ENCODE measurements at places on chromosomes 5 and 9.

- H3K4me3 ChIP-seq = no peak overlapping the region
- no peak for DNase-seq
- H3K27ac ChIP-seq = no peak overlapping the region
- no peaks in the 10 kb centered on the region for H3K4me1 ChIP-seq
- H3K36me3 ChIP-seq = no peaks in the 10 kb centered on the region
- H3K27me3 ChIP-seq = no peaks in the 10 kb centered on the region
Observed at GRCh38 chr5:97764700-97765099, 581.7 kb upstream of the RIOK2 start.

- H3K36me3 ChIP-seq = no peaks in the 10 kb centered on the region
- H3K4me1 ChIP-seq = no peaks in the 10 kb centered on the region
- H3K4me3 ChIP-seq = no peak overlapping the region
- DNase-seq = no peak
- no peak overlapping the region for H3K27ac ChIP-seq
Observed at GRCh38 chr5:123044926-123045617, 8.5 kb upstream of the PPIC start.

GRCh38 chr5:31186672-31187267 lies 6.7 kb upstream of the CDH6 start:
- no peaks in the 10 kb centered on the region for H3K4me1 ChIP-seq
- no peak for DNase-seq
- no peaks in the 10 kb centered on the region for H3K36me3 ChIP-seq
- H3K27ac ChIP-seq = no peak overlapping the region

- H3K36me3 ChIP-seq = no peaks in the 10 kb centered on the region
- no peak for DNase-seq
- H3K4me3 ChIP-seq = no peak overlapping the region
- no peaks in the 10 kb centered on the region for H3K4me1 ChIP-seq
Observed at GRCh38 chr9:68749579-68750159, 44.6 kb downstream of the PIP5K1B start.

DNA sequence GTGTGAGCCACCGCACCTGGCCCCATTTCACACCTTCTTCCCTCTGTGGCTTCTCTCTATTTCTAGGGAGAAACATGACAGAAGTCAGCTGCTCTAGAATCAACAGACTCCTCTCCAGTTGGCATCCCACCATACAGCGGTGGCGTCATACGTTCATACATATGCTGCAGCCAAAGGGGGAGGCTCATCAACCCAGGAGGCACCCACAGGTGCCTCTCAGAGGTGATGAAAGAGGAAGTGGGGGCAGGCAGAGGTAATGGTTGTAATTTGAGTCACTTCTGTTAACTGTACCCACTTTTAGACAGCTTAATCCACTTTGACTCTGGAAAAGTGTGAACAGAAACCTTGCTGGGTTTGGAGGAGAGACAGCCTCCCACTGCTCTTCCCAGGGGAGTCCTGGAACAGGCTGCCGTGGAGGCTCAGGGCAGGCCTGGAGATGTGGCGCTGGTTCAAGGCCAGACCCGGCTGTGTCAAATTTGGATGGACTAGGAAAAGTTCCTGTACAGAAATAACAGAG lies 47.3 kb upstream of the SUB1 start:
- peak; percentile 78 for DNase-seq
- no peaks in the 10 kb centered on the region for H3K27me3 ChIP-seq
- H3K36me3 ChIP-seq = no peaks in the 10 kb centered on the region
- peaks cover 25% of the 10 kb centered on the region for H3K4me1 ChIP-seq

DNA sequence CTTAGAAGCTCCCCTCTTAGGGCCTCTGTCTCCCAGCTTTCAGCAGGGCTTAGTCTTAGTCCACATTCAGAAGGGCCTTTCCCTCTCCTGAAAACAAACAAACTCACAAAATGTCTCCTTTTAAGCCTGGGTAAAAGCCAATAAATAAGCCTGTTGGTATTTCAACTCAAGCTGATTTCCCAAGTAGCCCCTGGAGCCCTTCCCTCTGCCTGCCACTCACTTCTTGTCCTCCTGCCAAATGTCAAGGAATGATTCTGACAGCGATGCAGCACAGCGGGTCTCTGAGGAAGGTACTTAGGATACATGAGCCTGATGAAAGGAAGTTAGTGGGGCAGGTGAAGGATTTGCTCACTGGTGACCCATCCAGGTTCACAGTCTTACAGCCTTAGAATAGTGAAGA lies 210.5 kb downstream of the PJA2 start:
- H3K4me1 ChIP-seq = no peaks in the 10 kb centered on the region
- no peak for DNase-seq
- no peak overlapping the region for H3K4me3 ChIP-seq
- H3K27ac ChIP-seq = no peak overlapping the region
- no peaks in the 10 kb centered on the region for H3K27me3 ChIP-seq
- H3K36me3 ChIP-seq = no peaks in the 10 kb centered on the region

GRCh38 chr5:80033513-80033912 lies 1.6 kb upstream of the THBS4 start:
- no peaks in the 10 kb centered on the region for H3K4me1 ChIP-seq
- DNase-seq = no peak
- peaks cover 33% of the 10 kb centered on the region for H3K27me3 ChIP-seq
- H3K36me3 ChIP-seq = no peaks in the 10 kb centered on the region
- H3K4me3 ChIP-seq = no peak overlapping the region

- DNase-seq = no peak
- no peaks in the 10 kb centered on the region for H3K4me1 ChIP-seq
- no peaks in the 10 kb centered on the region for H3K27me3 ChIP-seq
- H3K4me3 ChIP-seq = no peak overlapping the region
Observed at GRCh38 chr5:138502121-138502520, 36.8 kb downstream of the EGR1 start.

DNA sequence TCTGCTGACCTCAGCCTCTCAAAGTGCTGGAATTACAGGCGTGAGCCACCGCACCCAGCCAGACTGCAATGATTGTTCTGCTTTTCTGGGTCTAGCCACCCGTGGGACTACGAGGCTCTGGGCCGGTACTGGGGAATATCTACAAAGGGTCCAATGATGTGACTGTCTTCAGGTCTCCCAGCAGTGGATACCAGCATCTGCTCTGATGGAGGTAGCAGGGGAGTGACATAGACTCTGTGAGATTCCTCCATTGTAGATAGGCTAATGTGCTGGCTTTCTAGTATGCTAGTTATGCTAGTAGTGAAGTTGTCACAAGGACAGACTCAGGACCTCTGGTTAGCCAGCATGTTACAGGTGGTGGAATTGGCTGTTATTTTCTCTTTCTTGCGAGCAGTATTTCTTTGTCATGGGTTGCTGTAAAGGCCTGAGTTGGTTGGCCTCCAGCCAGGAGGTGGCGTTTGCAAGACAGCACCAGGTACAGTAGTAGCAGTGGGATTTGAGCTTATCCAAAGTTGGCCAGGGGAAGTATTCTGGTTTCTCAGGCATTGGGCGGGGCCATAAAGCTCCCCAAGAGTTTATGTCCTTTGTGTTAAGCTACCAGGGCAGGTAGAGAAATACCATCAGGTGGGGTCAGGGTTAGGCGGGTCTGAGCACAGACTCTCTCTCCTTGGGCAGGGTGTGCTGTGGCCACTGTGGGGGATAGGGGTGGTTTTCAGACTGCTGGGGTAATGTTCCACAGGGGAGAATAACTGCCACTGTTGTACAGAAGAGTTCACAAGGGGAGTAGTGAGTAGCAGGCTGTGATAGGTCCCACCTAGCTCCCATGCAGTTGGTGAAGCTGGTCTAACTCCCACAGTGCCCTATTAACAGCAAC lies 105.2 kb downstream of the SGCD start:
- DNase-seq = no peak
- no peaks in the 10 kb centered on the region for H3K27me3 ChIP-seq
- no peaks in the 10 kb centered on the region for H3K36me3 ChIP-seq
- no peaks in the 10 kb centered on the region for H3K4me1 ChIP-seq
- H3K27ac ChIP-seq = no peak overlapping the region
- H3K4me3 ChIP-seq = no peak overlapping the region

- no peak overlapping the region for H3K4me3 ChIP-seq
- no peaks in the 10 kb centered on the region for H3K36me3 ChIP-seq
- no peaks in the 10 kb centered on the region for H3K4me1 ChIP-seq
- no peaks in the 10 kb centered on the region for H3K27me3 ChIP-seq
- H3K27ac ChIP-seq = no peak overlapping the region
Observed at GRCh38 chr5:10932426-10932825, 171.4 kb upstream of the DAP start.

- no peaks in the 10 kb centered on the region for H3K4me1 ChIP-seq
- H3K27ac ChIP-seq = no peak overlapping the region
- H3K36me3 ChIP-seq = peaks cover 32% of the 10 kb centered on the region
- H3K27me3 ChIP-seq = no peaks in the 10 kb centered on the region
- no peak overlapping the region for H3K4me3 ChIP-seq
Observed at GRCh38 chr5:115246361-115246991, 16.2 kb downstream of the PGGT1B start.

DNA sequence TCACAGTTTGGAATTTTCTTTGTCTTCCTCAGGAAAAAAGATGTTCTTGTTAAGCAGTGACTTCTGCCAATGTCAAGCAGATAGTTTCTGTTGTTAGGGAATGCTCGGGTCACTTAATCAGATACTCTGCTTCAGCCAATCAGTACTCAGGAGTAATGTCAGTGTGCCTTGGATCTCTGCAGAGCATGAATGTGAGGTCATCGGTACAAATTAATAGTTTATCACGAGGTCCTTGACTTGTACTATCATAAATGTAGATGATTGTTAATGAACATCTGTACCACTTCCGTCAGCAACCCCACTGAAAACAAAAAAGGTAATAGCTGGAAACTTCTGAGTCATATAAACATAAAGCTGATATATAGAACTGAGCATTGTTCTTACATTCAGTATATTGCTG lies 73.6 kb downstream of the FBXL7 start:
- no peak overlapping the region for H3K27ac ChIP-seq
- H3K27me3 ChIP-seq = no peaks in the 10 kb centered on the region
- no peak for DNase-seq
- no peaks in the 10 kb centered on the region for H3K36me3 ChIP-seq
- no peaks in the 10 kb centered on the region for H3K4me1 ChIP-seq
- no peak overlapping the region for H3K4me3 ChIP-seq

DNA sequence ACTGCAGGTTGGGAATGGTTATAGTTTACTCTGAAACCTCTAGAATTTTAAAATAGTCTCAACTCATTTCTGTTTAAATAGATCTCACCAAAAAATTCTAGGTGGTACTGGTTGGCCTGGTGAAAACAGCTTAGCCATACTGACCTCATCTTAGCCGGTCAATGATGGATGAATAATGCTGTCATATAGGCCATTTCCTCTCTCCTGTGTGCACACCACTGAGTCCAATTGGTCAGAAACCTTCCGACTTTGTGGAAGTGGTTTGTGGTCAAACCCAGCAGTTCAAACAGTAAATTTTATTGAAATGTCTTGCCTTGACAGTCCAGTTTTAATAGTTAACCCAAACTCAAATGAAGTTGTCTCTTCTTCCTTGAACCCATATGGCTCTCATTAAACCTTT lies 98.6 kb downstream of the GIN1 start:
- H3K27me3 ChIP-seq = no peaks in the 10 kb centered on the region
- H3K4me1 ChIP-seq = no peaks in the 10 kb centered on the region
- no peaks in the 10 kb centered on the region for H3K36me3 ChIP-seq
- no peak overlapping the region for H3K4me3 ChIP-seq

DNA sequence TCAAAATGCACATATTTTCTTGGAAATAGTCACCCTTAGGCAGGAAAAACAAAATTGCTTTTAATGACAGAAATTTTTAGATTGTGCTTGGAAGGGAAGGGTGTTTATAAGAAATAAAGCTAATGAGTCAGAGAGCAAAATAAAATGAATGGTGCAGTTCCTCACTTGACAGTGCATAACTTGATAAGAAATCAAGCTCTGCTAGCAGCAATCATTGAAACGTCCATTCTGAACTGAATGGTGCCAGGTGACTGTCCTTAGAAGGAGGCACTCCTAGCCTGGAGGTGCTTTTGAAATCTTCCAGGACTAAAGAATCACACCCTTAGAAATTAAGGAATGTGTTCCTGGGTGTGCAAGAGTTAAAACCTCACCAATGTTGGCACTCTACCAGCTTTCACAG lies 202.5 kb downstream of the EFNA5 start:
- DNase-seq = no peak
- H3K4me1 ChIP-seq = peaks cover 30% of the 10 kb centered on the region
- no peaks in the 10 kb centered on the region for H3K36me3 ChIP-seq
- no peaks in the 10 kb centered on the region for H3K27me3 ChIP-seq
- no peak overlapping the region for H3K27ac ChIP-seq

DNA sequence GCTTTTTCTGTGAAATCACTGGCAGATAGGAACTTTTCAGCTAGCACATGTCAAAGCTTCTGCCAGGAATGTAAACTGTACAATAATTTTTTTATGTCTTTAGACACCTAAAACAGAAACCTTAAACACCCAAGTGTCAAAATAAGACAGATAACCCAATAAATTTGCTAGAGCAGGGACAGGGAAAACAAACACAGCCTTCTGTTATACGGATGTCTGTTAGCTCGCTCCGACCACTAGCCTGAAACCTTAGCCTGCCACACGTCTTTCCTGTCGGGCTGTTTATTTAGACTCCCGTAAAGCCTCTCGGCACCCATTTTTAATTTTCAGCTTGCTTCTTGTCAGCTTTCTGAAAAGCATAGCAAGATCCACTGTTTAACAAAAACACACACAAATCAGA lies 355.4 kb upstream of the SLC24A2 start:
- no peak for DNase-seq
- H3K4me1 ChIP-seq = no peaks in the 10 kb centered on the region
- H3K27ac ChIP-seq = no peak overlapping the region
- H3K4me3 ChIP-seq = no peak overlapping the region

All from spleen (tissue), 13 donors.